ENCODE measurements at places on chromosomes 2 and 18.

DNA sequence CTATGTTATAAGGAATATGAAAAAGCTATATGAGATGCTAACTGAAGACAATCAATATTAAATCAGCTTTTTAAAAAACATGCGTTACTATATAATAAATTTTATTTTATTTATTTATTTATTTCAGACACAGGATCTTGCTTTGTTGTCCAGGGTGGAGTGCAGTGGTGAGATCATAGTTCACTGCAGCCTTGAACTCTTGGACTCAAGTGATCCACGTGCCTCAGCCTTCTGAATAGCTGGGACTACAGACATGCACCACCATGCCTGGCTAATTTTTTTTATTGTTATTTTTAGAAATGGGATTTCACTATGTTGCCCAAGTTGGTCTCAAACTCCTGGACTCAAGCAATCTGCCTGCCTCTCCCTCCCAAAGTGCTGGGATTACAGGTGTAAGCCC is 89.4 kb downstream of the MYOM1 start:
- DNase-seq, result no peak

DNA sequence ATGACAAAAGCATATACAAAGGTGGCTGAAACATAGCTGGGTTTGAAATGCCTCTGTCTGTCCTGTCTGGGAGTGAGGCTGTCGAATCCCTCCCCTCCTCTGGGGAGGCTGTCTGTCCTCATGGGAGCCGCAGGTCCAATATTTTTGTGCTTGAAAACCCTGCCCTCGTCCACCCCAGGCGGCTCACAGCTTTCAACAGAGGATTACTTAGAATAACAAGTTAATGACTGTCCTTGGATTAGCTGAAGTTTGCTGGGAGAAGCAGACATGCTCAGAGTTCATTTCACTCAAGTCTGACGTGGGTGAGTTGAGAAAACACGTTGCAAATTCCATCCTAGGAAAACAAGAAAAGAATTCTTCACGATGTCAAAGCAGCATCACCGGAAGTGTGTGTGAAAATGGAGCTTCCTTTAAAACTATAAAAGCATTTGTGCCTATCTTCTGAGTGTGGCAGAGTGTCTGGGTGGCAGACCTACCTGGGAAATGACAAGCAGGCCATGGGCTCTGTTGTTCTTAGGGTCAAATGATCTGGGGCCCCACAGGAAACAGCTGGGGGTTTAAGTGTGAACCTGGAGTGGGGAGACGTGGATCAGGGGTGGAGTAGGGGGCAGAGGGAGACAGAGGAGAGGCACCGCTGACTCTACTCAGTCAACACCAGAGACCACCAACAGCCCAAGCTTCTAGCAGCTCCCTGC is 77.1 kb downstream of the DDX1 start:
- peak; percentile 64 for DNase-seq

GRCh38 chr18:74796841-74797576 is 199.3 kb downstream of the ZNF407 start:
- DNase-seq, result peak; percentile 46

DNA sequence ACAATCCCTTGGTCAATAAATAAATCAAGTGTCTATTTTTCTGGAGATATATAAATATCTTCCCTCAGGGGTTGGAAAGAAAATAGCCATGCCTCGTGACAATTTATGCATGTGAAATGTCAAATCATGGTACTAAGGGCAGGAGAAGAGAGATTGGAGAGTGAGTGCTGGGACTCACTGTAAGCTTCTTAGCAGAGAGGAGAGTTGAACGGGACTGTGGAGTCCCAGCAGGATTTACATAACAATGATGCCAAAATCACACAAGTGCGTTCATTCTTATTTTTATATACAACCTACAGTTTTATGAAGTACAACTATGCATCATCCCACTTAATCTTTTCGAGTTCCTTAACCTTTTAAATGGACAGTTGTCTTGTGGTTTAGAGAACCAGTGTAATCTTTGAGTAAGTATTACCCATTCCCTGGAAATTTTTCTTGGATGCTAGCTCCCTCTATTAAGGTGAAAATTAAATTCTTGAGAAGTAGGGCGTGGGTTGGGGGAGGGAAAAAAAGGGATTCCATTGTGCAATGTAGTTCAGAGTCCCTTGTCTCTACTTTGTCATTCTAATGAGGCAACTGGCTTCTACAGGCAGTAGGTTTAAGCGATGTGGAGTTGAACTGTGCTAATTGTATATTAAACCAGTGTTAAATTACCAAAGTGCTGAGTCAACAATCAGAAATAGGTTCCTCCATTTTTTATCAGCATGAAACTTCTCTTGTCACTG is 143.6 kb upstream of the EPHA4 start:
- DNase-seq, result no peak

- no peak for DNase-seq
Measured at GRCh38 chr2:129765326-129765677, 214.2 kb upstream of the RAB6C start.

DNA sequence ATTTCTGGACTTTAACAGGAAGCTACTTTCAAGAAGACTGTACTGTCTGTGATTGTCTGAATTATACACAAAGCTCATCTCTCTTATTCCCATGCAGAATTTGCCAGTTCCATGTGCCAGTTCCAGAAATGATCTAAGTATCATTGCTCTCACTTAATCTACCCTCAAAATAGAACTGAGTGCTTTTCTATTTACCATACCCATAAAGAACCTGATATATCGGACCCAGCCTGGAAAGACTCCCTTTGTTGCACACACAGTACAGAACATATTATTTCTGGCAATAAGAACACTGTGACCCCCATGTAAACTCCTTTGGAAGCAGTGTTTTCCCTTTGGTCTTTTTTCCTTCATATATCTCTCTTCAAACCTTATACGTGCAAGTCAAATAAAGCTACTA is 102.3 kb upstream of the TTN start:
- no peak for DNase-seq

- DNase-seq, result no peak
Measured at GRCh38 chr2:66547887-66548286, 113.0 kb downstream of the MEIS1 start.

DNA sequence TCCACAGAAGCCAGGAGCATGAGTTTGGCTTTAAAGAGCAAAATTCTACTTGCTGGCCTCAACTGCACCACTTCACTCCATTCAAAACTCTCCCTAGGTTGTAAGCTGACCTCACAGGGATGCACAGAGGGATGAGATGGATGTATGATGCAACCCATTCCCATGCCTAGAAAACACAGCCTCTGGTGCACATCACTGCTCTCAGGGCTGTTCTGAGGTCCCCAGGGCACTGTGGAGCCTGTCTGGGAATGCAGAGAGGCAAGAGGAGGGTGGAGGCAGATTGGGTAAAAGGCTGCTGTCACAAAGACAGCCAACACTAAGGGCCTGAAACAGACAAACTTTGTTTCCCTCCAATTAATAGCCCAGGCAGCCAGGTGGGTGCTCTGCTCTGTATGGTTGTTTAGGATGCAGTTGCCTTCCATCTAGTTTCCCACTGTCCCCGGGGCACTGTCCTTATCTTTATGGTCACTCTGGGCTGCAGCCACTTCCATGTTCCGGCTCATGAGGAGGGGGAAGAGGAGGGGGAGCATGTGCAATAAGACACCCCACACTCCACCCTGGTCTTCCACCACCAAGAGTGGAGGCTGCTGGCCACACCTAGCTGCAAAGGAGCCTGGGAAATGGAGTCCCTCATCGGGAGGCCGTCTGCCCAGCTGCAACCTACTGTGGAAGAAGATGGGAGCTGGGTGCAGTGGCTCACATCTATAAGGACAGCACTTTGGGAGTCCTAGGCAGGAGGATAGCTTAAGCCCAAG is 7.0 kb downstream of the GPR45 start:
- no peak for DNase-seq

GRCh38 chr2:29059624-29060023 is 14.7 kb downstream of the PCARE start:
- DNase-seq, result peak; percentile 31

DNA sequence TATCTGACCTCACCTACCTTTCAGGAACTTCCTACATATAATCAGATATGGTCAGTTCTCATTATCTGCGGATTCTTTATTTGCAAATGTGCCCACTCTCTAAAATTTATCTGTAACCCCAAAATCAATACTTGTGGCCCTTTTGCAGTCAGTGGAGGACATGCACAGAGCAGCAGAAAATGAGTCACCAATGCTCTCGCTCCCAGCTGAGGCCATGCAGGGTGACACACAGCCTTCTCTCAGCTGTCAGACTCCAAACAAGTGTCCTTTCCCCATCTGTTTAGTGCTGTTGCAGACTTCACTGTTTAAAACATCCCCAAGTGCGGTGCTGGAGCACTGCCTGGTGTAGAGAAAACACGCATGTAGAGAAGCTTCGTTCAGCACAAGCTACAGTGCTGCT is 171.9 kb upstream of the SALL3 start:
- no peak for DNase-seq

DNA sequence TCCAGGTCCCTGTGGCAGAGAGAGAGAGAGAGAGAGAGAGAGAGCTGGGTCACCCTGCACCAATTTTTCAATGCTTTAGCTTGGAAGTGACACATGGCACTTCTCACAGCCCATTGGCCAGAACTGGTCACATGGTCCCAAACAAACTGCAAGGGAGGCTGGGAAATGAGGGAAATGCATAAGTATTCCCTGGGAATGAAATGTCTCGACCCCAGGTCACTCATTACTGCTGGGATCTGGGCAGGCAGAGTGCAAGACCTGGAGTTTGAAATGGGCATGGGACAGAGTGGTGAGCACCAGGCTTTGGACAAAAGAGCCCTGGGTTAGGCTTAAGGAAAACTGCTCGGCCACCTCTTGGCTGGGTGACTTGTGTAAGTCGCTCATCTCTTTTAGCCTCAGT is 37.0 kb downstream of the SMAD7 start:
- DNase-seq, result no peak

GRCh38 chr2:197889041-197889440 is 84.6 kb downstream of the PLCL1 start:
- no peak for DNase-seq

GRCh38 chr18:47767699-47768098 is 162.8 kb downstream of the SMAD2 start:
- DNase-seq, result no peak

DNA sequence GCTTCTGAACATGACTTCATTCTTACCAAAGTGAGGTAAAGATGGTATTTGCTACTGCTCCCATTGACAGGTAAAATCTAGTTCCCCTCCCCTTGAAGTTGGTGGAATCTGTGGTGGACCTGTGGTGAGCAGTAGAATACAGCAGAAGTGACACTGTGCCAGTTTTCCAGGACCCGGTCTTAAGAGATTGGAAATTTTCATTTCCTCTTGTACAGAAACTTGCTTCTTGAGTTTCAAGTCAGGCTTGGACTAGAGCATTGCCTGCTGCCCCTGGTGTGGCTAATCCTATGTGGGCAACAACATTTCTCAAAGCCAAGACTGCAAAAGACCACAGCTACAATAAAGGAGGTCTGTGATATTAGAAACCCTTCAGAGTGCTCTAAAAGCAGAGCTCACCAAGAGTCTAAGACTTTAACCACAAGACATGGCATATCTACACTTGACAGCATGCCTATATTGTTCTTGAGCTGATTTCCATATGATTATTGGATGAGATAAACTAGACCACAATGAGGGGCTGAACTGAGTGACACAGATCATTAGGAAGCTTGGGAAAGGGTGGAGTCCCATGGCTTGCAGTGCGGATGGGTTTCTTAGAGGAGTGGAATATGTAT is 458.1 kb downstream of the BCL11A start:
- no peak for DNase-seq

DNA sequence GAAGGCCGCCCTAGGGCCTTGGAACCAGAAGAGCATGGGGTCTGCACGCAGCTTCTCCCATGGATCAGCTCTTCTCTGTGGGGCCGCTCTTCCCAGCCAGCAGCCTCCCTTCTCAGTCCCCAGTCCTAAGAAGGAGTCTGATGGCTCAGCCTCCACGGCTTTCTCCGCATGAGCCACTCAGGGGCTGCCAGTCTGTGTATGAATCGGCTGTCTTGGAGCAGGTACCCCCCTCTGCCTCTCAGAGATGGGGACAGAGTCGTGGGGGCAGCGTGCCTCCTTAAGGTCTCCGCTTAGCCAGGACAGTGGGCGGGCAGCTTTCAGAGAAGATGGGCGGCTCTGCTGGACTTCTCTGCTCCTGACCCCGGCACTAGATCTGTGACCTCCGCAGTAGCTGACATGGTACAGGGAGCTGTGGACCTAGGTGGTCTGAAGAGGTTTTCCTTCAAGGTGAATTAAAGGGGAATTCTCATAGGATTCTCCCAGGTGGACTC is 21.6 kb downstream of the INPP5D start:
- no peak for DNase-seq

- no peak for DNase-seq
Measured at GRCh38 chr2:98913916-98914712, 21.9 kb downstream of the CRACDL start.

GRCh38 chr2:172381275-172382027 is 45.9 kb upstream of the ITGA6 start:
- no peak for DNase-seq

GRCh38 chr2:179247318-179248023 is 17.2 kb downstream of the SESTD1 start:
- no peak for DNase-seq

DNA sequence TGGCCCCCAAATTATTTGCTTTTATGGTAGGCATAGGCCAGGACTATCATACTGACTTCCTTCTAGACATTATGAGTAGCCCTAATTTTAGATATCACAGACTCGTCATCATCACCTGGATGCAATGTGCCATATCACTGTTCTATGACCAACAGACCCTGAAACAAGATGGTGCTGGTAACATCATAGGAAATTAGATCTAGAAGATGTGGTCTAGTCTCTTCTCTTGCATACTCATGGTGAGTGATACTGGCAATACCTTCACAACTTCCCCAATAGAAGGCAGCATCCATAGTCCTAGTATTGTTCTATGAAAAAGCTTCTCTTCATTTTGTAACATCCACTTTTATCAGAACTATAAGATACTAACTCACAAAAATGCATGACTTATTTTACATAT is 116.3 kb upstream of the ITGA4 start:
- DNase-seq, result no peak

GRCh38 chr2:290090-290722 is 2.3 kb upstream of the ALKAL2 start:
- peak; percentile 50 for DNase-seq

DNA sequence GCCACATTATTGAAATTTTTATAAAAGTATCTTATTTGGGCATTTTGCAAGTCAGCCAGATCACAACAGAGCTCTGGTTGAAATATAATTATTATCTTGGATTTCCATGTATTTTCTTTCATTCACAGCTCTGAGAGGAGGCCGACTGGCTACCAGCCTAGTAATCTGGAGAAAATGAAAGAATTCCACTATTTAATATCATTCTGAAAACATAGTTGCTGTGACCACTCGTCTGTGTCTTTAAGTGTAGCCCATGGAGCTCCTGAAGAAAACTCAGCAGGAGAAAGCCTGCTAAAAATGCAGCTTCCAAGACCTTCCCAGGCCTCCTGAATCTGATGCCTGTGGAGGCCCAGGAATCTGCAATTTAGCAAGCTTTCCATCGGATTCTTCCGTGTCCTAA is 114.7 kb downstream of the SH3BP4 start:
- DNase-seq, result no peak

DNA sequence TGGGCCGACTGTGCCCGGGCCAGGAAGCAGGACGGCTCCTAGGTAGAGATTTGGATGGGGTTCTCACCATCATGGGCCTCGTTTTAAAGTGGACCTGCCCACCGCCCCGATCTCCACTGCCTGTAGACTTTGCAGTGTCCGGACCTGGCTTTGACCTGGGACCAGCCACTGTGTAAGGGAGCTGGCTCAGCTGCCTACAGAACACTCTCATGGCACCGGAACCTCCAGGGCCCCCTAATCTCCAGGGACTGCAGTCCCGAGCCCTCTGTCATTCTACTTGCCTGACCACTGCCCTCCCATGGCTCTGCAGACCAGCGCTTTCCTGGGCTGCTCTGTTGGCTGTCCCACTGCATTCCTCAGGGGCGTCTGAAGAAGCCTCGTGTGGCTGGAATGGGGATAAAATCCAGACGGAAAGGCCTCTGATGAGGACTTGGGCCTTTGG is 120.8 kb downstream of the GLI2 start:
- no peak for DNase-seq

GRCh38 chr18:23240609-23240930 is 105.3 kb downstream of the CABLES1 start:
- no peak for DNase-seq
